ENCODE measurements at places on chromosomes 3 and 15. TPM values are rescaled to one million over a fixed set of nuclear protein-coding genes. Genes with fewer than 3 reads are reported as not detected.

- H3K27me3 ChIP-seq = peaks cover 15% of the 10 kb centered on the region
- no peak overlapping the region for H3K27ac ChIP-seq
- no peaks in the 10 kb centered on the region for H3K4me1 ChIP-seq
- DNase-seq = no peak
Observed at GRCh38 chr15:100521907-100522306, 6.8 kb downstream of the CERS3 start.

Gene RPP14
- 19.0 TPM for total RNA-seq

Gene TRIM42
- not detected for total RNA-seq

- peak overlapping the region; percentile 21 for H3K27ac ChIP-seq
- no peaks in the 10 kb centered on the region for H3K27me3 ChIP-seq
- H3K4me3 ChIP-seq = no peak overlapping the region
- H3K4me1 ChIP-seq = no peaks in the 10 kb centered on the region
- peaks cover 46% of the 10 kb centered on the region for H3K36me3 ChIP-seq
- DNase-seq = no peak
Observed at GRCh38 chr3:158819282-158819681, 17.4 kb downstream of the MFSD1 start.

- no peak overlapping the region for H3K27ac ChIP-seq
- no peak for DNase-seq
- H3K4me3 ChIP-seq = no peak overlapping the region
- no peaks in the 10 kb centered on the region for H3K36me3 ChIP-seq
- H3K4me1 ChIP-seq = peaks cover 9% of the 10 kb centered on the region
Observed at GRCh38 chr3:40677749-40678148, 153.0 kb downstream of the ZNF621 start.

- H3K27me3 ChIP-seq = no peaks in the 10 kb centered on the region
- peaks cover 10% of the 10 kb centered on the region for H3K4me1 ChIP-seq
- peak; percentile 42 for DNase-seq
- no peak overlapping the region for H3K27ac ChIP-seq
- H3K36me3 ChIP-seq = peaks cover 5% of the 10 kb centered on the region
- H3K4me3 ChIP-seq = no peak overlapping the region
Observed at GRCh38 chr3:114841515-114841914, 305.6 kb downstream of the ZBTB20 start.

Gene LAMB2
- total RNA-seq = 264 TPM

Measured in MCF 10A (cell line).